ENCODE measurements at places on chromosomes 11 and 22.

- no peak for DNase-seq
Measured at GRCh38 chr11:124085583-124085982, 29.7 kb upstream of the VWA5A start.

GRCh38 chr11:9568854-9569587 is 4.4 kb upstream of the WEE1 start:
- peak; percentile 97 for DNase-seq

- DNase-seq = no peak
Measured at GRCh38 chr11:69744435-69744834, 30.7 kb downstream of the FGF4 start.

- DNase-seq = no peak
Measured at GRCh38 chr22:17781319-17782031, 7.2 kb upstream of the BID start.

DNA sequence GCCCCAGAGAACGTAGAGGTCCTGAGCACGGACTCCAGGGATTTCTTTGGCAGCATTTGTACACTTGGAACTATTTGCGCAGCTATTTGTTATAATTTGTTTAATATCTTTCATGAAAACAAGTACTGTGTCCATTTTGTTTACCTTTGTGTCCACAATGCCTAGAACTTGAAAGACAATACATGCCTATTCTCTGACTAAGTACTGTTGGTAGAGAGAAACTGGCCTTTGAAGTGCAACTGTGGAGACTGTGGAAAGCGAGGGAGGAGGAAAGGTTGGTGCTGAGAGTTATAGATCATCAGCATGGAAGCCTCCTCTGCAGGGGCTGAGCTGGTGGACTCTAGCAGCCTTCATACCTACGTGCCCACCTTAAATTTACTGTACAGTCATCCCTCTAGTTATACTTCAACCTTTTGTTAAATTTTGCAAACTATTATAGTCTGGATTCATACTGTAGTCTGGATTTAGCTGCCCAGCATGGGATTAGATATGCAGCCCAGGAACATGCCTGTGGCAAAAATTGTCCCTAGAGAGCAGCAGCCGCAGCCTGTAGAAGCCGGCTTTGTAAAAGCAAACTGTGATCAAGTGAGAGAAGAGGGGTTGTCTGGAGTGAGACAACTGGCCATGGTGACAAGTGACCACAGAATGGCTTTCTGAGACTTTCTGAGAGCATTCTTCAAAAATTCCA is 24.2 kb upstream of the YAP1 start:
- peak; percentile 14 for DNase-seq

- no peak for DNase-seq
Measured at GRCh38 chr22:18064636-18065035, 13.2 kb upstream of the PEX26 start.

DNA sequence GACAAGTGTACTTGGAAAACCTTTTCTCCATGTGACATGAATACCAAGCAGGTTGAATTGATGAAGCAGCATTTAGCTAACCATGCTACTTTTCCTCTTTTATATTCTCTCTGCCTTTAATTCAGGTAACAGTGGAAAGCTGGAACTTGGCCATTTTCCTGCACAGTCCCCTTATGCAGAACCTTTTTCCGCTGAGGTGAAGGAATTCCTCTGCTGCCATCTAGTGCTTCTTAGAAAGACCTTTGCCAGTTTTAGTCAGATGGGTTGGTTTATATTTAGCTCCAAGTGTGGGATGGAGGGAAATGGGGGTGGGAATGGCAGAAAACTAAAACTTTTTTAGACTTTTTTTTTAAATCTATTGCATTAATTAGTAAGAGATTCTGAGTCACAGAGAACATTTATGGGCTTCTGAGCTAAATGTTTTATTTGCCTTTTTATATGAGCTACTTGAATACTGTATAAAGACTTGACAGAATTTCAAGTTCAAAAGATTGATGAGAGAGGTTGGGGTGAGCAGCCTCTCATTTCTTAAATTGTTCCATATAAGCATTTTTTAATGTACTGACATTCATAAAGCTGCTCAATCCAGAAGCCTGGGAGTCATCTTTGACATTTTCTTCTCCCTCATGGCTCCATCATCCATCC is 153.9 kb upstream of the ZC3H12C start:
- peak; percentile 88 for DNase-seq

DNA sequence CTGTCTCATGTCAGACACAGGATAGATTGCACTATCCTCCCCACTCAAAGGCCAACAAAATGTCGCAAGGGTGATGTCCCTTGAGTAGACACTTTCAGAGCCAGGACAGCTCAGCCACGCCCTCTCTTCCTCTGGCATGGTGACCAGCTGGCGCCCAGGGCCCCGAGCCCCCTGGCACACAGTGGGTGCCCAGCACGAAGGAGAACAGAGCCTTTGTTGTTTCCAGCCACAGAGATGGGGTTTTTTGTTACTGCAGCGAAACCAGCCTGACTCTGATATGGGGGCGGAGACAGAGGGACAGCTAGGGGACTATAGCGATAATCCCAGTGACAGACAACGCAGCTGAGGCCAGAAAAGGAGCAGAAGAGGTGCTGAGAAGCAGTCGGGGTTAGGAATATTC is 23.3 kb upstream of the CCND1 start:
- no peak for DNase-seq

- DNase-seq = no peak
Measured at GRCh38 chr22:27632451-27633295, 168.9 kb downstream of the MN1 start.

DNA sequence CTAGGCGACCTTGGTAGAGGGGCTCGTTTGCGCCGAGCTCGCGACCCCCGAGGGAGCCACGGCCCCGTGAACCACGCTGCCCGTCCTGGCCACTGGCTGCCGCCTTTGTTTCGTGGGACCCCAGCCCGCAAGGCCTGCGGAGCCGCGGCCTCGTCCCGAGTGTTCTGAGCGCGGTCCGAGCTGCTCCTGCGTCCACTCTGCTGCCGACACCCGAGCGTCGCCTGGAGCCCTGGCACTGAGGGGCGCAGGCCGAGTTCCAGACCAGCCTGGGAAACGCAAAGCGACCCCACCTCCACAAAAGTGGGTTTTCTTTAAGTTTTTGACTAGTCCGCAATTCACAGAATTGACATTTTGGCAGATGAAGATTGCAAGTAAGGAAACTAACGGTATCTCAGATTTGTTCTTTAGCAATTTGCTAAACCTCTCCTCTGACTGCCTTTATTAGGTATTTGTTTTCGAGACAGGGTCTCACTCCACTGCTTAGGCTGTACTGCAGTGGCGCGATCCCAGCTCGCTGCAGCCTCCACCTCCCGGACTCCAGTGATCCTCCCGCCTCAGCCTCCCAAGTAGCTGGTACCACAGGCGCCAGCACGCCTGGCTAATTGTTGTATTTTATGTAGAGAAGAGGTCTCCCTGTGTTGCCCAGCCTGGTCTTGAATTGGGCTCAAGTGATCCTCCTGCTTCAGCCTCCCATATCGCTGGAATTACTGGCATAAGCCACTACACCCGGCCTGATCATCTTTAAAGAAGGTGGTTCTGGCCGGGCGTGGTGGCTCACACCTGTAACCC is 879 bp upstream of the RNH1 start:
- no peak for DNase-seq

- DNase-seq = no peak
Measured at GRCh38 chr22:50016308-50016987, 3.9 kb upstream of the IL17REL start.

GRCh38 chr11:123314972-123315371 is 115.1 kb upstream of the GRAMD1B start:
- no peak for DNase-seq

DNA sequence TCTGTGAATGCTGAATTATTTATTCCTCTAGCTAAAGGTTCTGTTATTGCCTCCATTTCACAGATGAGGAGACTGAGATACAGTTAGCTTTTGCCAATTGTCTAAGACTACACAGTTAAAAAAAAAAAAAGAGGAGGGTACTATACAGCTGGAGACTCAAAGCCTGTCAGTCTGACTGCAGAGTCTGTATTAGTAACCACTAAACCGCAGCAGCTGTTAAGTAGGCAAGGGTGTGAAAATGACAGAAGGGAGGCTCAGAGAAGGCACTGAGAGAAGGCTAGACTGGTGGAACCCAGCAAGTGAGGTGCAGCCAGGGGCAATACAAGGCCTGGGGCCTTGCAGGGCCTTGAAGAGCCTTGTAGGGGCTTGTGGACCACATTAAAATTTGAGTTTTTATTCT is 181.2 kb downstream of the CSNK2A3 start:
- no peak for DNase-seq

GRCh38 chr11:115964091-115964490 is 459.9 kb upstream of the CADM1 start:
- DNase-seq = no peak

DNA sequence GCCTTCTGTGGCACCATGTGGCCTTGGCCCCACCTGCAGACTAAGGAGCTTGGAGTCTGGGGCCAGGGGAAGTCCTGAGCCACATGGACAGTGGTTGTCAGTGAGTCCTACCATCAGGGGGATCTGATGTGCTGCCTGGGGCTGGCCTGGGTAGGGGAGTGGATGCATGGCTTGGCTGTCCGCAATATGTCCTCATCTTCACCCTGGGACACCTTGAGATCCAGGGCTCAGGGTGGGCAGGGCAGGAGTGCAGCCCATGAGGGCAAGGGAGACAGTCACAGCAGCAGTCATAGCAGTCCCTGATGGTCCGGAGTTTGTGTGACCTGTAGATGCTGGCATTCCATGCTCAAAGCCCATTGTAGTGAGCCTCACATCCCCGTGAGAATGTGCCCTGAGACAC is 256.8 kb upstream of the B3GAT1 start:
- DNase-seq = no peak

DNA sequence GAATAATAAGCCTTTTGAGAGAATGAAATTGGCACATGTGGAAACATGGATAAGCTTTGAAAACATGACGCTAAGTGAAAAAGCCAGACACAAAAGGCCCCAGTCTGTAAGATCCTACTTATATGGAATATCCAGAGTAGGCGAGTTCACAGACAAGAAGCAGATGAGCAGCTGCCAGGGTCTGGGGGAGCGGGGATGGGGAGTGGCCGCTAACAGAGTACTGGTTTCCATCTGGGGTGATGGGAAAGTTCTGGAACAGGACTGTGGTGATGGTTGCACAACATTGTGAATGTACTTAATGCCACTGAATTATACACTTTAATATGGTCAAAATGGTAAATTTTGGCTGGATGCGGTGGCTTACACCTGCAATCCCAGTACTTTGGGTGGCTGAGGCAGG is 126.5 kb downstream of the SPATA19 start:
- DNase-seq = no peak

DNA sequence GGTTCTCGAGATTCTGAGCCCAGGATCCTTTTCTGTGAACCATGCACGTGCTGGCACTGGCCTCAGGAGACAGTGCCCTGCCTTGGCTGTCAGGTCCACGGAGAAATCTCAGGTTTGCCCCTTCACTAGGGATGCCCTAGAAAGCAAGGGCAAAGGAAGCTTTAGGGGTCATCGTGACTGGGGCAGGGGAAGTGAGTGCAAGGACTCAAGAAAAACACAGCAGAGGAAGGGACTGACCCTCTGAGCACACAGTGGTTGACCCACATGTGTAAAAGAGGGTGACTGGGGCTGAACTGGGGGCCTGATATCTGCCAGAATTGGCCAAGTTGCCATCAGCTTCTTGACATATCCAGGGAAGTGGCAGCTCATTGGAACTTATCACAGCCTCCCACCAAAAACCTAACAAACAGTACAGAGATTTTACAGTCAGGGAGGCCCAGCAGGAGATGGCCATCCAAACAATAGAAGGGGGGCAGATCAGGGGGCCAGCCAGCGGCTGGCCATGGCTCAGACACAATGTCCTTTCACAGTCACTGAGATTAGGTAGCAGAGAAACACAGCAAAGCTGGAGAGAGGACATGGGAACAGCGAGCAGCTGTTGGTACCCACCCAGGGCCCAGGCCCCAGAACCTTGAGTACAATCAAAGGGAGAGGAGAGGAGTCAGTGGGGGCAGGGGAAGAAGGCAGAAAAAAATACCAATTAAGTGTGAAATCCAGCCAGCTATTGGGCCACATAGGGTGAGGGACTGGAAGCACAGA is 4.4 kb downstream of the TMEM121B start:
- DNase-seq = no peak

DNA sequence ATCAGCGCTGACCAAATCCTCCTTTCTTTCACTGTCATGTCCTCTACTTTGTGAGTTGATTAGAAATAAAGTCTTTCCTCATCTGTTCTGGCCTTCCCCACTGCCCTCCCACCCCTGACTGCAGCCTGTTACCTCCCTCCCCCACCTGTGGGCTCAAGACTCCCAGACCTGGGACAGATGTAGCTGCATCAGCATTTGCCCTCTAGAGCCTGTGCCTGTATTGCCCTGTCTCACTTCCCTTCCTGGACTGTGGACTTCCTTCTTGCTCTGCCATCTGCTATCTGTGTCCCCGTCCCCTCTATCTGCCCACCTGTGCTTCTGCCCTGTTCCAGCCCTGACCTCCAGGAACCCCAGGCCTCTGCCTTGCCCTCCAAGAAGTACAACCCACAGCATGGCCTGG is 122.5 kb downstream of the GALNT18 start:
- DNase-seq = no peak

- DNase-seq = no peak
Measured at GRCh38 chr22:34592123-34592740, 473.7 kb upstream of the ISX start.

GRCh38 chr11:107858217-107859070 is at the start of gene SLC35F2:
TSS of gene SLC35F2 (minus strand) at chr11:107858787. CDS start at chr11:107858767, 20 bp downstream.
- peak; percentile 45 for DNase-seq

DNA sequence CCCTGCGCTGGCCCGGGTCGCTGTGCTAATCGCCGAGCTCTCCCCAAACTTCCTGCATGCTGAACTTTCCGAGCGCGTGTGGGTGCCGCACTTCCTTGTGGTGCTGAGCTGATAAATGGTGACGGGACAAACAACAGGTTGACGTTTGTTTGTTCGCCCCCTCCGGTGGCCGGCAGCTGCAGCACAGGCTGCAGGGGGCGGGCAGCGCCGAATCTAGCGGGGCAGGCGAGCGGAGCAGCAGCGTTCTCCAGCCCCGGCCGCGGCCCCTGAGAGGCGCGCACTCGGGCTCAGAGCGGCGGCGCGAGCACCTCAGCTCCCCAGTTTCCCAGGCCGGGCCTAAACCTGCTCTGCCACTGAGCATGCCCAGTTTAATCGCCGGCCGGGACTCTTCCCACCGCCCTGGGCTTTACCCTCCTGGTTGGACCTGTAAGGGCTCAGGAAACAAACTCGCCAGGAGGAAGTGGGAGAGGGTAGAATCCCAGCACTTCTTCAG is at the start of gene PDGFD:
PDGFD (minus strand) TSS at position 120 of the 493 bp plus-strand sequence.
- no peak for DNase-seq

GRCh38 chr11:107720303-107720774 is 8.5 kb upstream of the SLN start:
- DNase-seq = peak; percentile 29

GRCh38 chr11:63518548-63518947 is 12.7 kb downstream of the LGALS12 start:
- no peak for DNase-seq

DNA sequence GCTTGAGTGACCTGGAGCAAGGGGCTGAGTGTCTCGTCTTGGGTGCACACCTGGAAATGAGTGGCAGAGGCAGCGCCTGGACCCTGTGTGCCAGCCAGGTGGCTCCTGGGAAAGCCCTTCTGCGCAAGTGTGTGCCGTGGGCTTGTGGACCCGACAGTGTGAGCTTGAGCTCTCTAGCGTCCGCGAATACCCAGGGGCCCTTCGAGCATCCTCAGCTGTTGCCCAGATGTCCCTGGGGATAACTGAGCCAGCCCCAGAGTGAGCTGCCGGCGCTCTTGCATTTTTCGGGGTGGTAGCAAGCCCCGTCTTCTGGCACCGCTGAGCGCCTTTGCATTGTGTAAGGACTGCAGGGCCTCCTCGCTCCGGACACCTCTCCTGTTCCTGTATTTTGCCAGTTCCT is 399.2 kb downstream of the TBC1D22A start:
- no peak for DNase-seq

GRCh38 chr22:30531651-30532608 is 14.6 kb downstream of the SEC14L6 start:
- DNase-seq = no peak
